8988T (cell line): ENCODE measurements at places on chromosomes 6 and 20.

GRCh38 chr6:45538641-45539547, 161.2 kb upstream of the SUPT3H start:
- DNase-seq: no peak

DNA sequence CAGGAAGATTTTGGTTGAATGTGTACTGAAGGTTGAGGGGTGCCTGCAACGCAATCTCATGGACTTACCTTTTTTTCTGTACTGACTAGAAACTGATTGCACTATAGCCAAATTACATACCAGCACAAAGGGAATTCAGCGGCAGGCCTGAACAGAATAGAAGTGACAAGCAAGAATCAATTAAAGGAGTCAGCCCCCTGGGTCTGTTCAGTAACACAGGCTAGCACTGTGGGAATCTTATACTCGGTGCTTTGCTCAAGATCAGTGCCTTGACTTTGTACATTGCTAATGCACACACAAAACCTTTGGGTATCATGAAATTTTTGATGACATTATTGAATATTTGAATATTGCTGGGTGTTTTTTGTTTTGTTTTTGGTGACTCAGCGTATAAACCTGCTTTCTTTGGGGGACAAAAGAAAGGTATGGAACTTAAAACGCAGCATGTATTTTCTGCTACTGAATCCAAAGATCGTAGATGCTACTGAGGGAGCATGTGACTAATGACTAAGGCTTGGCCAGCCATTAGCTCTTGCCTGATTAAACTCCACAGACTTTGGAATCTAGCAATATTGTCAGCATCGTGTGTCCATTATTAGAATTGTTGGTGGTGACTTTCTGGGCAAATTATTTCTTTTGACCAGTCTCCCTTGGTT, 236.6 kb downstream of the ARID1B start:
- no peak for DNase-seq

DNA sequence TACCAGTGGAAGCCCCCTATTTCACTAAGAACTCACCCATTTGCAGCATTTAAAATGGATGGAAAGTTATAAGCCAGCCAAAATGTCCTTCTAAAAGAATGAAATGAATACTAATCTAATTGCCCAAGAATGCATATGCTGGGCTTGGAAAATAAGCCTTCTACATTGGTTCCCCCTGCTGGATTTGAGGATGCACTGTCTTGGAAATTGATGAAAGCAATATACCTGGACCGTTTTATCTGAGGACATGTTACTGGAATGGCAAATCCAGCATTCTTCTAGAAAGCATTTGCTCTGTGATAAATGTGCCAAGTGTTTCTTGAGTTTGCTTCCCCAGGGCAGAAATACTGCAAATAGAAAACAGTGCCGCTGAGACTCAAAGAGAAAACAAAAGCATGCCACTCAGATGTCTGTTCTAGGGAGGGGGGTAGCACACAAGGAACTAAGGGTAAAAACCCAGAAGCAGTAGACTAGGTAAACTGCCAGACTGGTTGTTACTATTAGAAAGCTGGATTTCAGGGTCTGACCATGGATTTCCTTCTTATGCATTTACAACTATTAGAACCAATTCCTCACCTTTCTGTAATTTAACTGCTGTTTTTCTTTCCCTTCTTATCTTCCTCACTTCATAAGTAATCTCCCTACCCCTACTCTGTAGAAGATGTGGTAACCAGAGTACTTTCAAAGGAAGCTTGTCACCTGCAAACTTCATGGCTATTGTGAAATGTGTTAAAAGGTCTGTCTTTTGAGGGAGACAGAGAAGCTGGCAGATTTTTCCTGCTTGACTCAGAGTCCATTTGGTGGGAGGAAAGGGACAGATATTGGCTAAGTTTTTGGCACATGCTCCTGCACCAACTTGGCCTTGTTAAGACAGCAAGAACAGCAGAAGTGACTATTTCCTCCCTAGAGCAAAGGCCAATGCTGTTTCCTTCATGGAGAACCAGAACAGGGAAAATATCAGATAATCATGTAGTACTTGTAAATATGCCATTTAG, 642.6 kb downstream of the KIF16B start:
- DNase-seq: no peak

DNA sequence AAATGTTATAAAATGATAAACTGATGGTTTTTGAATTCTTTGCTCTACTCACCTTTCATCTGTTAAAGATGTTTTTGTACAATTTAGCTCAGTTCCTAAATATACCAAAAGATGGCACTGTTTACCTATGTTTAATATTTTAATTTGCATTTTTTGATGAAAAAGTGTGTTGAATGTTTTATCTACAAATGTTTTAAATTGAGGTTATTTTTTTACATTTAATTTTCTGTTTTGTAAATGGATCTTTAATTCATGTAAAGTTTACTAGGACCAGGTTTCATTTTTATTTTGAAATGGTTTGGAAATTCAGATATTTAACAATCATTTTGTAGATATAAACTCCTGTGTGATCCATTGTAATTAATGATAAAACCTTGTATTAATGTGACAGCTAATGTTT, 30.0 kb downstream of the CDKAL1 start:
- no peak for DNase-seq

GRCh38 chr6:143468026-143468425, 17.4 kb downstream of the PEX3 start:
- DNase-seq: no peak

GRCh38 chr6:110360676-110361075, 2.5 kb upstream of the METTL24 start:
- DNase-seq: no peak

DNA sequence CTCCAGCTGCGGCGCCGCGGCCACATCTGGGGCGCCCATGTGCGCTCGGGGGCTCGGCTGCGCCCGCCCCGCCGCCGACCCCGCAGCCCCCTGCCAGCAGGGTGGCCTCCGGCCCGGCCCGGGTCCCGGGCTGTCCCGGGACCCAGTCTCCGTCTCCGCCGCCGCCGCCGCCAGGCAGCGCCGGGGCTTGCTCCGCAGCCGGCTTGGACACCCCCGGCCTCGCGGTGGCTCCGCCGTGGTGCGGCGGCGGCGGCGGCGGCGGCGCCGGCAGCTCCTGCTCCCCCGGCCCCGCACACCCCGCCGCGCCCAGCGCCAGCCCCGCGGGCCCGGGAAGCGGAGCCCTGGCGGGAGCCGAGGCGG, 219 bp downstream of the ISM1 start:
- no peak for DNase-seq

- no peak for DNase-seq
Observed at GRCh38 chr6:45676380-45676779, 298.6 kb upstream of the SUPT3H start.

DNA sequence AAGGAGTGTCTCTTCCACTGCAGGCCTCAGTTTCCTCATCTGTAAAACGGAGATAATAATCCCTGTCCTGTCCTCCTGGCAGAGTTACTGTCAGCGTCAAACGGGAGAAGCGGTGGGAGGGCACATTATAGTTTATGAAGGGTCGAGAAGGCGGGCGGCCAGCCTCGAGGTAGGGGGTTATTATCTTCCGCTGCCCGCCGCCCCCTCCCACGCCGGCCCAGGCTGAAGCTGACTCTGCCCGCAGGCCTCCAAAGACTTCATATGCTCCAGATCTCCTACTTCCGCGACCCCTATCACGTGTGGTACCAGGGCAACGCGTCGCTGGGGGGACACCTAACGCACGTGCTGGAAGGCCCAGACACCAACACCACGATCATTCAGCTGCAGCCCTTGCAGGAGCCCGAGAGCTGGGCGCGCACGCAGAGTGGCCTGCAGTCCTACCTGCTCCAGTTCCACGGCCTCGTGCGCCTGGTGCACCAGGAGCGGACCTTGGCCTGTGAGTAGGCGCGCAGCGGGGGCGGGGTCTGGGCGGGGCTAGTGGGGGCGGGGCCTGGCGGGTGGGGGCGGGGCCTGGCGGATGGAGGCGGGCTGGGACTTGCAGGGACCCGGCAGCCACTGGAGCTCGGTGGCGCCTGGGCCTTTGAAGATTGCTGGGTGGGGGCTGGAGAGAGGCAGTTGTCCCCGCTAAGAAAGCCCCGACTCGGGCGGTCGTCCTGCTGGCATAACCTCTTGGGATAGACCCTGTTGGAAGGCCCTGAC, 2.8 kb downstream of the PROCR start:
- peak; percentile 77 for DNase-seq

DNA sequence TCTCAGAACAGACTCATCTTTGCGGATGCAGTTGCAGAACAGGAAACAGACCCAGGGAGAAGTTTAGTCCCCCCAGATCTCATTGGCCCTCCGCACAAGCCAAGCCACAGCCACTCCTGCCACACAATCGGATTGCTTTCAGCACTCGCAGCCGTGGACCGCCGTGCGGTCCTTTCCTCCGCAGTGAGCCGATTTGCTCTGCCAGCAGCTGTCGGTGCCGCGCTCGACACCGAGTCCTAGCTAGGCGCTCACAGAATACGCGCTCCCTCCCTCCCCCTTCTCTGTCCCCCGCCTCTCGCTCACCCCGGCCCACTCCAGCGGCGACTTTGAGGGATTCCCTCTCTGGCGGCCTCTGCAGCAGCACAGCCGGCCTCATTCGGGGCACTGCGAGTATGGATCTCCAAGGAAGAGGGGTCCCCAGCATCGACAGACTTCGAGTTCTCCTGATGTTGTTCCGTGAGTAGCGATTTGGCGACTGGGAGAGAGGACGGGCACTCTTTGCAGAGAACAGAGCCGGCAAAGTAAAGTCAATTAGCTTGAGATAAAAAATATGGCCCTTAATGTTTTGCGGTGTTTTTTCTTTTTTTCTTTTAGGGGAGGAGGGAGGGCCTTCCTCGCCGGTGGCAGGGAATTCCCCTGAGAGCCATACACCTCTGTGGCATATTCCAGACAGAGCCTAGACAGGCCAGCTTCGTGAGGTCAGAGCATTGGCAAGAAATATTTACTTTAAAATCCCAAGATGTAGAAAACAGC, at the start of gene LAMP5:
Gene LAMP5 (plus strand): TSS at position 130 of the 753 bp plus-strand sequence. CDS start 263 bp downstream, at position 393.
- no peak for DNase-seq

GRCh38 chr6:125932451-125932795, 24.1 kb upstream of the HINT3 start:
- no peak for DNase-seq

DNA sequence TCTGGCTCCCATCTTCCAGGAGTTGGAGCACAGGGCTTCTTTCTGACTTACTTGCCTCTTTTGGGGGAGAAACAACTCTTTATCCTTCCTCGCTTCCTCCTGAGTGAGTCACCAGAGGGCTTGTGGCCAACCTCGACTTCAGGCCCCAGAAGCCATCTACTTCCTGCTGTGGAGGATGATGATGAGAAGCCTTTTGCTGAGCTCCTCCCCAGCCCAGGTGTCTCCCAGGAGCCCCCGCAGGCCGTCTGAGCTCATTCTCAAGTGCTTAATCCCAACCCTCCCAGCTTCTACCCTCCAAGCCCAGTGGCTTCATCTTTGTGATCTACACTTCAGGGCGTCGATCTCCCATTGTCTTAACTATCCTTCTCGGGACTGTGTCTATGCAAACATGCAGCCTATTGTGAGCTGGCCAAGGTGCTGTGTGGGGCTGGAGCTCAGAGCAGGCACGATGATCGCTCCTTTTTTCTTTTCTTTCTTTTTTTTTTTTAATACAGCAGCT, 27.9 kb downstream of the SDCBP2 start:
- DNase-seq: no peak

DNA sequence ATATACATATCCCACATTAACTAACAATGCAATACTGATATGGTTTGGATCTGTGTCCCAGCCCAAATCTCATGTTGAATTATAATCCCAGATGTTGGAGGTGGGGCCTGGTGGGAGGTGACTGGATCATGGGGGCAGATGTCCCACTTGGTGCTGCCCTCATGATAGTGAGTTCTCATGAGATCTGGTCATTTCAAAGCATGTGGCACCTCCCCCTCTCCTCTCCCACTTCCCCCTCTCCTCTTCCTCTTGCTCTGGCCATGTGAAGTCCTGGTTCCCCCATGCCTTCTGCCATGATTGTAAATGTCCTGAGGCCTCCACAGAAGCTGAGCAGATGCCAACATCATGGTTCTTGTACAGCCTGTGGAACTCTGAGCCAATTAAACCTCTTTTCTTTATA, 71.2 kb downstream of the FYN start:
- no peak for DNase-seq

- DNase-seq: peak; percentile 21
Observed at GRCh38 chr6:125154118-125154760, 666 bp downstream of the TPD52L1 start.
